Glomerular endothelial cell (primary cell): ENCODE measurements at places on chromosomes 3 and 15. TPM values are rescaled to one million over a fixed set of nuclear protein-coding genes. Genes with fewer than 3 reads are reported as not detected.

DNA sequence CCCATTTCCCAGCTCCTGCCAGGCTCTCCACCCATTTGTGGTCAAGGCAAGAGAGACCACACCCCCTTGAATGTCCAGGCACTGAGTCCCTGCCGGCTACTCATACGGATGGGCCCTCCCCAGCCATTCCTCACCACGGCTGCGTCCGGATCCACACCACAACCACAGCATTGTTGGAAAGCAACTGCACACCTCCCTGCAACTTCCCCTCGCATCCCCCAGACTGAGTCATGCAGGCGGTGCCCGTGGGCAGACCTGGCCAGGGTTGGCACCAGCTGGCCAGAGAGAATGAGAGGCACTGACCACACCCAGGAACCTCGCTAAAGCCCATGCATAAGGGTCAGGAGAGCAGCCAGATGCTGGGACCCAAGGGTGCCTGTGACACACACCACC lies 30.5 kb downstream of the LOXL1 start:
- peak; percentile 50 for DNase-seq

DNA sequence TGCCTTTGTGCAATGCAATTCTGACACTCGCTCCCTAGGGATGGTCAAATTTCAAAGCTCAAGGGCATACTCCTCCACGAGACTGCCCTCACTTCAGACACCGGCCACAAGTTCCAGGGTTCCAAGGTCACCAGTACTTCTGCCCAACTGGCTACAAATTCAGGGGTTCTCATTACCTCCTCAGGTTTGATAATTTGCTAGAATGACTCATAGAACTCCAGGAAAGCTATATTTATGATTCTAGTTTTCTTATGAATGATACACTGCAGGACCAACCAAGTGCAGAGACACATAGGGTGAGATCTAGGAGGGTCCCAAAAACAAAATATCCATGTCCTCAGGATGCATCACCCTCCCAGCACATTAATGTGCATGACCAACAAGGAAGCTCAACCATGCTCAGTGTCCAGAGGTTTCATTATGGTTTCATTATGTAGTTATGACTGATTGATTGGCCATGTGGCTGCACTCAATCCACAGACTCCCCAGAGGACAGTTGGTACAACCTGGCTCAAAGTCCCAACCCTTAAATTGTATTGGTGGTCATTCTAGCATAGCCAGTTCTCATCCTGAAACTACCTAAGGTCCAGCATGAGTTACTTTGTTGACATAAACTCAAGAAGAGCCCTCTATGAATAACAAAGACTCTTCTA lies 170.4 kb upstream of the LRRN1 start:
- no peak for DNase-seq

DNA sequence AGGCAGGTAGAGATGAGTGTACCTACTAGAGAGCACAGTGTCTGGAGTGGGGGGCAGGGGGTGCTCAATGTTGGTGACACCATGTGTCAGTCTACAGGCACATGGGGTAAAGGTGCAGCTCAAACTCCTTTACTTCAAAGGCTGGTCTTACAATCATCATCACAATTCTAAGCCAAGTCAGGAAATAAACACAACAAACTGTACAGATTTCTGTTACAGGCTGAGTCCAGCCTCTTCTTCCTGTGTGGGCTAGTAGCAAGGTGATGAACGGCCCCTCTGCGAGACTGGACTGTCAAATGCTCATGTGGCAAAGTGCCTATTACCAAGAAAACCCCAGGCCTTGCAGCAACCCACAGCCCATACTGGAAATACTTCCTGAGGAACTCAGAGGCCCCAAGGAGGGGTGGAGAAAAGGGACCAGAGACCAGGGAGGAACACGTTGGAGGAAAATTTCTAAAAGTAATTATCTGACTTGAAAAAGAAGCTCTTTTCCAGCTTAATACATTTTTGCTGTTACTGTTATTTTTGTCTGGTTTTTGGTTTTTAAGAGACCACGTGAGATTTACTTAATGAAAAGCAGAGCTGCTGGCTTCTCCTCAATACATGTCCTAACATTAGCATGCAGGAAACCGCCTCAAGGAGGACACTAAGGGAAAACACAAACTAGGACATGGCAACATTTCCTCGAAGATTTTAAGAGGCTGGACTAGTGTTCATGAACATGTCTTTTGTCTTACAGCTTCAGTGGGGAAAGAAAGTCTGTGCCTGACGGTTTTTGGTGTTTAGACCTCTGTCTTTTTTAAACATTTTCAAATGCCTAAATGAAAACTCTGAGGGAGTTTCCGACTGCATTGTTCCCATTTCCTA lies 29.5 kb downstream of the TBC1D2B start:
- DNase-seq: no peak

HCLS1 gene
- total RNA-seq: 69.1 and 77.3 TPM in 2 replicates

- DNase-seq: no peak
These were observed 17.4 kb upstream of the VGLL4 start for GRCh38 chr3:11661052-11661656.

DNA sequence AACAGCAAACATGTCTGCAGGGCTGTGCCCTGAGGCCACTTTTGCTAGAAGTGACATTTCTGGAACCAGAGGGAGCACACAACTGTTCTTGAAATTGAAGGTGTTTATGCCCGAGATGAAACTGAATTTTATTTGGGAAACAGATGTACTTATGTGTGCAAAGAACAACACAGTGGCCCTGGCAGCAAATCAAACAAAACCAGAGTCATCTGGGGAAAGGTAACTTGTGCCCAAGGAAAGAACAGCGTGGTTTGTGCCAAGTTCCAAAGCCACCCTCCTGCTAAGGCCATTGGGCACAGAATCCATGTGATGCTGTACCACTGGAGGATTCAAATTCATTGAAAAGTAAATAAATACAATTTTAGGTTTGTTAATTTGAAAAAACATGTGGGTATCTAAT lies 31.2 kb upstream of the RARRES1 start:
- DNase-seq: no peak

OSTN gene
- not detected in 2 replicates for total RNA-seq

DNA sequence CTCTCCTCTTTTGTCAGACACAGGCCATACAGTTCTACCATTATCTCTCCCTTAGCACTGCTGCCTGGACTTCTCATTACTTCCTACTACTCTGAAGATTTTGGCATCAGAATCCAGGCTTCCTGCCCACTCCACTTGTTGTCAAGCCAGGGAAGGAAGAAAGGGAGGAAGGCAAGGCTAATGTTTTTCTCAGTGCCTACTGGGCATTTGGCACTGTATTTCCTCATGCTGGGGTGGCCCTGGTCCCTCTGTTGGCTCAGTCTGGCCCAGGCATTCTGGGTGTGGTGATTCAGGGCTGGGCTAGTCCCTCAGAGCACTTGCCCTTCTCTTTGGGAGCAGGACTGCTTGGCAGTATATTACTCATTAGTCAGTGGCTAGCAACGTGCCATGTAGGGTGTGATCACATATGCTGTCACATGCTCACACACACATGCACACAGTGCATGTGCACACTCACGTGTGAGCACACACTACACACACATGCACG lies 52.9 kb downstream of the BSN start:
- DNase-seq: no peak

DNA sequence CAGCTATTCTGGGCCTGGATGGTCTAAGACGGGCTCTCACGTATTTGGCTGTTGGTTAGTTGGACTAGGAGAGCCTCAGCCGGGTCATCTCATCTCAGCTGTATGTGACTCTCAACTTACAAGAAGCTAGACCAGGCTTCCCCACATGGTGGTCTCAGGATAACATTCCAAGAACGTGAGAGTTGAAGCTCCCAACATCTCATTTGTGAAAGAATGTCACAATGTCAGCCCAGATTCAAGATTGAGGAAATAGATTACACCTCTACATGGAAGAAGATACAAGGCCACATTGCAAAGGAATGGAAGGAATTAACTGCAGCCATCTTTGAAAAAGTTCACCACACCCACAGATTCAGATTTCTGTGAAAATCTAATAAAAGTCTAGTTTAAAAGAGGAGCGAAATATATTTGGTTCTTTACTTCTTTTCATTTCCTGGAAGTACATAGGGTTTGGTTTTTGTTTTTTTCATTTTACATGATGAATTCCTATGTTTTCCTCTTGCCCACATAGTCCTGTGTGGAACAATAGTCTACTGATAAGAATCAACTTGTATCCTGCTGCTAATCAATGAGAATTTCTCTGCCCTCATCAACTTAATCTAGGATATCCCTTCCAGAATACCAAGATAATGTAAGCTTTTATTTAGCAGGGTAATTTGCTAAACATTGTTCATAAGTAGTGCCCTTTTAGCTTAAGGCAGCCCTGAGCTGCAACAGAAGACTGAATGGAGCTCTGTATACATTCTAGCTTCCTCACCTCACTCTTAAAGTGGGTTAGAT lies 116.5 kb downstream of the CMSS1 start:
- no peak for DNase-seq

KNG1 gene
- total RNA-seq: not detected in 2 replicates

DNA sequence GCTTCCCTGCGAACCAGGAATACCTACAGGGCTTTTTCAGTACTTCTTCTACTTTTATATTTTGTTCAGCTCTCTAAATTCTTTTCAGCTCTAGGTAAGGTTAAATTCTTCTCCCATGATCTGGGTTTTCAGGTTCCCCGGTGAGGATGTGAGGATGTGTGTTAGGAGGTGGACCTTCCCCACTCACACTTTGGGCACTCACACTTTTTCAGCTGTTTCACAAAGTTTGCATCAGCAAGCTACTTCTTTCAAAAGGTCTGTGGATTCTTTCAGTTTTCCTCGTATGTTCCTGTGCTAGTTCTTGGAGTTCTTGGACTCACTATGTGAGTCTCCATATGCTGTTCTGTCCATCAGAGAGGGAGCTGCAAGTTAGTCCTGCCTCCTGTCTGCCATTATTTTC lies 13.9 kb upstream of the OR5K2 start:
- DNase-seq: no peak

- DNase-seq: no peak
These were observed 38.7 kb downstream of the HSPBAP1 start for GRCh38 chr3:122754929-122755328.

GRCh38 chr15:88331291-88331690 lies 74.8 kb upstream of the NTRK3 start:
- no peak for DNase-seq

DNA sequence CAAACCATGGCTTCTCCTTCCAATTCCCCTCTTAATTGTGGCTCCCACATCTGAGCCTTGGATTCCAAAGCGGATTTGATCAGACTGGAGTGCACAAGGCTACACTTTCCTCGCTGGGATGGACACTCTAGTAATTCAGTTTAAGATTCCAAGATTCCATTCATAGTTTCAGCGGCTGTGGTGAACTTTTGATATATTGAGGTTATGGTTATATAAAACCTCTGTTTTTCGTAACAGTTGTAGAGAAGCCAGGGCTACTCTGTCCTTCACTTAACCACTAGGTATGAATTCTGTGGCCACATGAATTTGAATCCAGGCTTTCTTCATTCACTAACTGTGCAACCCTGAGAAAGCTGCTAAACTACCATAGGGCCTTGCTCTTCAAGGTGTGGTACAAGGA lies 67.9 kb upstream of the KY start:
- DNase-seq: no peak

DNA sequence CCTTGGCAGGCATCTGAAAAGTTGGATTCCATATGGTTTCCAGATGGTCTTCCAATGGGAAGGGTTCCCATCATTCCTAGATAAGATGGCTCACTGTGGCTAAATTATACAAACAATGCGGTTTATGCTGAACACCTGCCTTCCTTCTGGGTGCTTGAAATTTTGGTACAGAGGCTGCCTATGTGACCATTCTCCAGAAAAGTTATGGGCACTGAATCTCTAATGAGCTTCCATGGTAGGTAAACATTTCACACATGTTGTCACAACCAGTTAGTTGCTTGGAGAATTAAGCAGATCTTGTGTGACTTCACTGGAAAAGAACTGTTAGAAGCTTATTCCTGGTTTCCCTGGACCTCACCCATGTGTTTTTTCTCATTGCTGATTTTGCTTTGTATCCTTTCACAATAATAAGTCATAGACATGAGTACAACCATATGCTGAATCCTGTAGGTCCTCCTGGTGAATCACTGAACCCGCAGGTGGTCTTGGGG lies 30.1 kb downstream of the PLOD2 start:
- no peak for DNase-seq

- DNase-seq: no peak
These were observed 412.9 kb downstream of the WDR72 start for GRCh38 chr15:53346583-53346982.

DNA sequence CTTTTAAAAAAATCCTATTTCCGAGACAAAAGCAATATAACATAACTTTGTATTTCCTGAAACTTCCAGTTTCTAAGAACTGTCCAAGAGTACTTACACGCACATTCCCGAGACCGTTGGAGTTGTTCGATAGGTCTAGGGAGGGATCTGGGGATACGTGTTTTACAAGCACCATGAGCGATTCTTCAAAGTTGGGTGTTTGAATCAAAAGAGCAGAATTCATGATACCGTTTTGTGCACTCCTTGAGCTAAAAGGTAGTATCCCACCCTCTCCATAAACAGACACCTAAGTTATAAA lies 700 bp upstream of the EDEM1 start:
- DNase-seq: no peak

HES1 gene
- total RNA-seq: 87.7 and 127 TPM in 2 replicates

KCNMB3 gene
- total RNA-seq: 0.53 and 2.1 TPM in 2 replicates

ROPN1 gene
- not detected in 2 replicates for total RNA-seq

DNA sequence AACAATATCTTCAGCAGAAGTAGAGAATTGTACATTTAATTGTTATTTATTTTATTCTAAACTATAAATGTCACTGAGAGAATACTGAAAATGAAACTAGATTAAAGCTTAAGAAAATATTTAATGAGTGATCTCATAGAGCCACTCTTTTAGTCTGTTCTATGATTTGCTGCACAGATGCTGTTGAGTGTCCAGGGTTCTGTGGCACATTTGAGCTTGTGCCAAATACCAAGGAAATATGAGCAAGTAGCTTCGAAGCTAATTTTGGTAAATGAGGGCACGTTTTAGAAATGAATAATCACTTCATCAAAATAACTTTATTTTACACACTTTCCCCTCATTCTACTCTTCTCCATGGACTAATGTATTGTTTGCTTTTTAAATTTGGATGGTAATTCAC lies 53.6 kb upstream of the THRB start:
- no peak for DNase-seq

- no peak for DNase-seq
These were observed 417 bp downstream of the TBCCD1 start for GRCh38 chr3:186566772-186567071.

GRAMD2A gene
- not detected in 2 replicates for total RNA-seq

DNA sequence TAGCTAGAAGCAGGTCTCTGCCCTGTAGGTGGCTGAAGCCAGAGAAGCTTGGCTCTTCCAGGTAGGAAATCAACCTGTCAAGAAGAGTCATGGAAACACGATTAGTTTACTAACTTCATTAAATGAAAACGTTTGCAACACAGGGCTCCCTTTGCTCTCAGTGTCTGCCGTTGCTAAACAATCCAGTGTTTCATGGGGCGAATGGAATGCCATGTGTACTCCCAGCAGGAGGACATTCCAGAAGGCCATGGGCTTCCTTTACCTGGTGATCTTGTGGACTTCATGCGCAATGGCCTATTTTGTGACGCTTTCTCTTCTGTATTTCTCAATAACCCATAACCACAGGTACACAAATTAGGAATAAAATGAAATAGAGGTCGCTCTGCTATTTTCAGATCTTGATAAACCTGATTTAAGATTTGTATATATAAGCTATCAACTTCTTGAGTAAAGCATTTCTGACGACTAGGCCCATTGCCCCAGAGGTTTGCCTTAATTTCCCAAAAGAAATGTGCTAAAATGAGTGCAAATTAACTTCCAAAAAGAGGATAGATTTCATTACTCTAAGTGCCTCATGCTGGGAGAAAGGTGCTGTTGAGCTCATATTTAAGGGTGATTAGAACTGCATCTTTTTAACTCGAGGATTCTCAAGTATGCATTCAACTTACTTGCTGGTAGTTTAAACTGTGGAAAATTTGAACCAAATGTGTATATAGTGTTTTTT lies 171.0 kb downstream of the EPHA3 start:
- no peak for DNase-seq

STRA6 gene
- total RNA-seq: 0.48 and 1.6 TPM in 2 replicates
